Ecto neural progenitor cell (in vitro differentiated cells): ENCODE measurements at places on chromosomes 7 and 10.
A peak's percentile ranks its signal among the peaks of the same experiment; 100 is the strongest.

DNA sequence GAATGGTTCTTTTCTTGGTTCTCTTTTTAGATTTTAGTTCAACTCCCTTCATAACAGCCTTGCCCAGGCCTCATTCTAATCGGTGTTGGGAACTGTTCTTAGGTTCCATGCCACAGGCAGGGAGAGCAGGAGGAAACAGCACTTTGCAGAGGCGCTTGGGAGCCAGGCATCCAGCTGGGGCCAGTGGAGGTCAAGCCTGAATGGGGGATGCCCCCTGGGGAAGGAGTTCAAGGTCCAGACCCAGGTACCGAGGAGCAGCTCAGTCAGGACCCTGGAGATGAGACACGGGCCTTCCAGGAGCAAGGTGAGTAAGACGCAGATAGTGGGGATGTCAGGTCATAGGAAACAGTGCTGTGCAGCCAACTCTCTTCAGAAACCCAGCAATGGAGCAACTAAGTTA, 4.5 kb downstream of the ZSCAN25 start:
- peak; percentile 24 for DNase-seq

DNA sequence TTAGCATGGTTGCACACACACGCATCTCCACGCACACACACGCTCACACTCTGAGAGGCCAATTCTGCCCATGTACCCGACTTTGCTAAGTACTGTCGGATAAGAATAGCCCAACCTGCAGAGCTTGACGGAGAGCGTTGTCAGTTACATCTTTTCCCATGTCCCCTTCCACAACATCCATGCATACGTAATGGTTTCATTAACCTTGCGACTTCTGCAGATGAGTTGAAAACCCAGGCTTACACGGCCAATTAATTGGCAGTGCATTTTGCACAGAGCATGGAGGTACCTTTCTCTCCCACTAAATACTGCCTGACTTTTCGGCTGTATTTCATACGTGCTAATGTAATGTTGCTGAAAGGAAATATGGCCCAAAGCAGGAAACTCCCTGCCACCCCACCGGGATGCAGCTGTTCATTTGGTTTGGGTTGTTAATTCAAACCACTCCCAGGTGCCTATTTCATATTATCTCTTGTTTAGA, 291.2 kb upstream of the HABP2 start:
- no peak for DNase-seq

GRCh38 chr10:85645053-85645452, 721.5 kb downstream of the GRID1 start:
- DNase-seq: no peak

DNA sequence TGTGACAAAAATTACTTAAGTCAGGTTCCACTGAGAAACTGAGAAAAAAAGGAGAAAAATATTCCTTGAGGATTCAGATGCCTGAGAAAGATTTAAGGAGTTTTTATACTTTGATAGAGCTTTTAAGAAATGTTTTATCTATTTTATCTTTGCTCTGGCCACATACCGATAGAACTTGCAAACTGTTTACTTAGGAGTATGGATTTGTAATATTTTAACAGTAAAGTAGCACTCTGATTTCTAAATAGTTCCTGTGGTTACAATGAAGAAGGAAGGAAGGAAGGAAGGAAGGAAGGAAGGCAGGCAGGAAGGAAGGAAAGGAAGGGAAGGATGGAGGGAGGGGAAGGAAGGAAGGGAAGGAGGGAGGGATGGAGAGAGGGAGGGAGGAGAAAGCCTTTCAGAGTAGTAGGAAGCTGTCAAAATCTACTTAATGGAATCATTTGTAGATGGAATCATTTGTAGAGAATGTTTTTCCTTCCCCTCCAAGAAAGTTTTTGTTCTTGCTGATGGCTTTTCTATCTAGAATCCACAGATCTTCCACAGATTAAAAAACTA, 489.0 kb upstream of the ANKRD30A start:
- DNase-seq: no peak

DNA sequence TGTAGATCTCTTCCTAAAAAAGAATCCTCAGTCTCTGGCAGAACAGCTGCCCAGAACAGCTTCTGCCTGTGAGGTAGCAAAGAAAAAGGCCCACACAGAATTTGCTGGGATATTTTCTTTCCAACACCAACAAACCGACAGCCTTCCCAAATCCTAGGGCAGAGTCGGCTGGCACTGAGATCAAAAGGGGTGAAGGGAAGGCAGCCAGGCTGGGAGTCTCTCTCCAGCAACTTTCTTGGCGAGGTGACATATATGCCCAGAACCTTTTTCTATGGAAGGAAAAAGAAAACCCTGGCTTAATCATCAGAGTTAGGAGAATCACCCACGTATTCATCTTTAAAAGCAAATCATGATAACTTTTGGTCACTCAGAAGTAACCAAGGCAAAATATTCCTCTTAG, 279.6 kb downstream of the DNAJB6 start:
- DNase-seq: no peak

DNA sequence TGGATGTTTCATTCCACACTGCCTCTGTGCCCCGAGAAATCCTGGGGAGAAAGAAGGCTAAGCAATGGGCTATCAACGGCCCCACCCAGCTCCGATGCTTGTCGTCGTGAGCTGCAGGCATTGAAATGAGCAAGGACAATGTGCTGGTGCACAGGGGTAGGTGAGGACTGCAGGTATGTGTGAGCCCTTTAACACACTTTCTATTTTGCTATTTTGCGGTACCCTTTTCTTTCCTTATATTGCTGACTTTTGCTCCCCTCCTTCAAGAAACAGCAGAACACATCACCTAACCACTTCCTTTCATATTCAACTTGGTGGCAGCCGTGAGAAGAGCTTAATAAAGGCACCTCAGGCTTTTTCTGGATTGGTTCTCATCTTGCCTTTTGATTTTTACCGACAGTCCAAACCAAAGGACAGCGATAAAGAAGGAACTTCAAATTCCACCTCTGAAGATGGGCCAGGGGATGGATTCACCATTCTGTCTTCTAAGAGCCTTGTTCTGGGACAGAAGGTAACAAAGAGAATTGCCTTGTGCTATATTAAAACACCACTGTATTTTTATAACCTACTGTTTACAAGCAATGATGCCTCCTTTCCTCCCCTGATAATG, 39.2 kb downstream of the AIFM2 start:
- no peak for DNase-seq
